ENCODE measurements at places on chromosomes 2 and 18. TPM values are rescaled to one million over a fixed set of nuclear protein-coding genes. Genes with fewer than 3 reads are reported as not detected.

AP1S3 gene
- total RNA-seq: 29.0 TPM

SKOR2 gene
- not detected for total RNA-seq

TSN gene
- total RNA-seq: 66.3 TPM

UPP2 gene
- total RNA-seq: not detected

ADRA2B gene
- total RNA-seq: 0.06 TPM

UGT1A7 gene
- total RNA-seq: 3.5 TPM

CHRND gene
- not detected for total RNA-seq

Data from A549 treated with RU486 at 1 μM for 4 hours (cell line).